Right ventricle myocardium inferior (tissue), 1 donor: ENCODE measurements at places on chromosomes 7 and 10.

DNA sequence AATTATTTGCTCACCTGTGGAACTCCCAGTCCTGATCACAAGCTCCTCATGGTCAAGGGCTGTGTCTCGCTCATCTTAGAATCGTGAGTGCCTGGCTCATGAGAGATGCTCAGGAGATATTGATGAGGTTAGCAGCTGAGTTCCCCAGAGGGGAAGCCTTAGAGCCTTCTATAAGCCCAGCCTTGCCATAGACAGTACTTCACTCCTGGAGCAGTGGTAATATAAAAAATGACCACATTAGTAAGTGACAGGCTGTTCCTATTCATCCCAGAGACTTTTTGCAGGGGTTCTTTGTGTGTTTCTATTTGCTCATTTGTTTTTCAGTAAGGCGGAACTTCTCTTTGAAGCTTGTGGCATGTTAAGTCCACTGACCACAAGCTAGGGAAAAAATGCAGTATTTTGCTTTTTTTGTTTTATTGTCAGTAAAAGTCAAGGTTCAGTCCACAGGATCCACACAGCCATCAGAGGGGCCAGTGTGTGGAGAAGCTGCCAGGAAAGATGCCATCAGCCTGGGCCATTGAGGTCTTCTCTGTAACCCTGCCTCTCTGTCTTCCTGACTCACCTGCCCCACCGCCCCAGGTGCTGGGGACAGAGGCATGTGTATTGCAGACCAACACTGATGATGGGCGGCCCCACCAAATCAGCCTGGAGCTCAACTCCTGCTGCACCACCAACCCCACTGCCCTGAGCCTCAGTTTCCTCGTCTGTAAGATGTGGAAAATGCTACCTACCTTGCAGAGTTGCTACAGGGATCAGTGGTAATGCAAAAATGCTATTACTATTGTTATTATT lies 36.4 kb upstream of the JCAD start:
- no peak for DNase-seq

GRCh38 chr10:34555653-34556052 lies 259.4 kb downstream of the PARD3 start:
- no peak for DNase-seq

DNA sequence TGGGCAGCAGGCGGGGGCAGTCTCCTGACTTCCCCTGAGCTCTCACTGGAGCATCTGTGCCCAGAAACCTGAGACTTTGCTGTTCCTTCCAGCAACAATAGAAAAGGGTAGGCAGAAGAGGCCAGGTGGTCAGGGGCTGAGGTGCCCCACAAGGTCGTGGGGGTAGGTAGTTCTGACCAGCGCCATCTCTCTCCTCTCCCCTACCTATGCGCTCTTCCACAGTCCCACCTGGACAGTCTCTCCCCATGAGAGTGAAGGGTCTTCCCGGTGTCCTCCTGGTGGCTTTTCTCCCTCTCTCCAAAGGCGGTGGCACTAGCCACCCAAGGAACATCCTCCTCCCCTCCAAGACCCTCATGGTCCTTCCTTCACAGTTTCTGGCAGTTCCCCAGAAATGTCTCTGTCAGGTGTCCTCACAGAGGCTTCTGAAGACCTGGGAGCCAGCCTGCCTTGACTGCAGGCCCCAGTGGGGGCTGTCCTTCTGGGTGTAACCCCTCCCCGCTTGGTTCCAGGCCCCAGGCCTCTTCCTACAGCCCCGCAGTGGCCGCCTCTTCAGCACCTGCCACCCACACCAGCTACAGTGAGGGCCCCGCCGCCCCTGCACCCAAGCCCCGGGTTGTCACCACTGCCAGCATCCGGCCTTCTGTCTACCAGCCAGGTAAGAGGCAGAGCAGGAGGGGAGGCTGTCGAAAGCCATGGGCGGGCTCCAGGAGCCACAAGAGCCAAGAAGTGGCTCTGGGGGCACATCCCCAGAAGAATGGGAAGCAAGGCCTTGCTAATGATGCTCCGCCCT lies 41.3 kb downstream of the LDB3 start:
- peak; percentile 59 for DNase-seq

GRCh38 chr10:15841696-15842095 lies 18.6 kb downstream of the MINDY3 start:
- DNase-seq = no peak

GRCh38 chr10:100993986-100994708 lies 5.5 kb upstream of the LZTS2 start:
- DNase-seq = no peak

DNA sequence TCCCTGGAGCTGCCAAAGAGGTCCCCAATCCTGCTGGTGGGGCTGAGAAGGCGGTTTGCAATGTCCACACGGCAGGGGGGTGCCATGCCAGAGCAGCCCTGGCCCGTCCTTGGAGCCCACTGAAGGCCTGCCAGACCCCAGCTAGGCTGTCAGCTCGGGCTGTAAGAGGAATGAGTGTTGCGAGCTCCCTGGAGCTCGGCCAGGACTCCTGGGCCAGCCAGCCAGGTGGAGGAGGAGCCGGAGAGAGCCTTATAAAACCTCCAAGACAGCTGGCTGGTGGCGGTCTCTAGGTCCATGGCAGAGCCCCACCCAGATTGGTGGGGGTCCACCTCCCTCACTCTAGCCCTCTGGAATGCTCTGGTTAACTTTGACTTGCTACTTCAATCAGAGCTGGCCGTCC lies 55.1 kb upstream of the CALN1 start:
- DNase-seq = no peak

DNA sequence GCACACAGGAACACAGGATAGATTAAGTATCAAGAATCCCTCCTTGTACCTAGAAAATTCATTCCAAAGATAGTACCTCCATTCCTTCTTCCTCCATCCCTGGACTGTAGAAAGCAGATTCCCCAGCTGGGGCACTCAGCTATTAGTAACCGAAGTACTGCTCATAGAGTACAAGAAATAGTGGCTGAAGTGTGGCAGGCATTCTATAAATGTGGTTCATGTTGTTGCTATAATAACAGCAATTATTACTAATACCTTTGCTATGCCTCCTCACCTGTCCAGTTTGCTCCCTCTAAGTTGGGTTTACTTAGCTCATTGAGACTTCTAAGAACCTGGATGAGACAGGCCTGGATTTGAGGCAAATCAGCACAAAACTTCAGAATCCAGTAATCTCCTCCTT lies 453.2 kb downstream of the GRM8 start:
- DNase-seq = no peak
